ENCODE measurements at places on chromosomes 6 and 20. TPM values are rescaled to one million over a fixed set of nuclear protein-coding genes. Genes with fewer than 3 reads are reported as not detected.
A peak's percentile ranks its signal among the peaks of the same experiment; 100 is the strongest.

ADAT2 gene
- 27.7 TPM for total RNA-seq

HLA-DRB5 gene
- not detected for total RNA-seq

HRH3 gene
- not detected for total RNA-seq

CTAGE9 gene
- total RNA-seq: not detected

LIME1 gene
- total RNA-seq: 16.0 TPM

GJE1 gene
- not detected for total RNA-seq

C20orf202 gene
- not detected for total RNA-seq

DNA sequence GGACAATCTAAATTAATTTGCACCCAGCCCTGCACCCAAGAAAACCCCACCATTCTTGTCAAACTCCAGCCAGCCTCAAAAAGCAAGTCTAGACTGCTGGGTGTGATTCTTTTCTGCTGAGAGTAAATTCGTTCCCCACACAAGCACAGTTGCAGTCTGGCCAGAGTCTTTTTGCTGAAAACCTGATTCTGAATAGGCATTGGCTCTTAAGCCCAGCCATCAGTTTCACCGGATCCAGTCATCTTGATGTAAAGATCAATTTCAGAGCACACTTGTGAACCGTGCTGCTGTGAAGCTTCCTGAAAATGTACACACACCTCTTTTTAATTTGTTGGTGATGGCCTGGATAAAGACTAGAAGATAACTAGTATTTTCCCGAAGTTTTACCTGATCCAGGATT, 159.4 kb upstream of the GGTLC1 start:
- no peak overlapping the region for H3K4me3 ChIP-seq
- no peak for DNase-seq
- no peaks in the 10 kb centered on the region for H3K27me3 ChIP-seq
- no peaks in the 10 kb centered on the region for H3K36me3 ChIP-seq
- no peak overlapping the region for H3K27ac ChIP-seq
- H3K4me1 ChIP-seq: no peaks in the 10 kb centered on the region

- no peaks in the 10 kb centered on the region for H3K36me3 ChIP-seq
- no peak overlapping the region for H3K27ac ChIP-seq
- H3K4me3 ChIP-seq: no peak overlapping the region
- H3K4me1 ChIP-seq: no peaks in the 10 kb centered on the region
- no peaks in the 10 kb centered on the region for H3K27me3 ChIP-seq
Observed at GRCh38 chr20:19070026-19070425, 142.4 kb upstream of the SLC24A3 start.

DNA sequence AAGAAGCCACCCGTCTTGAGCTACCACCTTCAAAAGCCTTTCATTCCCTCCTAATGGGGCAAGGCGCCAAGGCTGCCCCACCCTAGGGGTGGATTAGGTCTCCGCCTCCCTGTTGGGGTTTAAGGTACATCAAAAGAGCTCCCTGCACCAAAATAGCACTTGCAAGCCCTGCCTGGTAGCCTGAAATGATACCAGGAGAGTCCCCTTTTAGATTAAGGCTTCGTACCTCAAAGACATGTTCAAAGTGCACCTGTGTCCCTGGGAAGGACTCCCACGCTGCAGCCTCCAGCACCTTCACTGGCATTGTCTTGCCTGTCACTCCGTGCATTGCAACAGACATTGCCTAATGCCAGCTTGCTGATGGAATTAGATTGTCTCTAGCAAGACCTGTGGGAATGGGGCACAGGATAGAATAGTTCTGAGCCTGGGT, 15.7 kb upstream of the CDKN1A start:
- peak; percentile 88 for DNase-seq
- no peak overlapping the region for H3K27ac ChIP-seq
- H3K4me1 ChIP-seq: peaks cover 41% of the 10 kb centered on the region
- H3K36me3 ChIP-seq: no peaks in the 10 kb centered on the region

DNA sequence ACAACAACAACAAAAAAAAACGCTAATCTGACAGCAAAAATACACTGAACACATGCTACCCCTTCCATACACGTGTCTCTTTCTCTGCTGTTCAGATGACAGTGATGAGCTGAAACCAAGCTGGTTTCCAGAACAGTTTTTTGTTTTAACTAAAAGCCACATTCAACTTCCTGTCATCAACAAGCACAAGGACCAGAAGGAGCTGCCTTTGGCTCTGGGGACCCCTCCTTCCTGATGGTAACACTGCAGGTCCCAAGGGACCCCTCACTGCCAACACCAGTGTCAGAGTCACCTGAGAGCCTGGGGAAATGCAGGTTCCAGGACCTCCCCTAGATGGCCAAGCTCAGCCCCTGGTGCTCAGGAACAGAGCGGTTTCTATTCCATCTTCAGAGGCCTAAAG, 6.0 kb downstream of the CST7 start:
- H3K27me3 ChIP-seq: no peaks in the 10 kb centered on the region
- H3K27ac ChIP-seq: no peak overlapping the region
- no peak for DNase-seq
- no peak overlapping the region for H3K4me3 ChIP-seq
- peaks cover 26% of the 10 kb centered on the region for H3K36me3 ChIP-seq

DNA sequence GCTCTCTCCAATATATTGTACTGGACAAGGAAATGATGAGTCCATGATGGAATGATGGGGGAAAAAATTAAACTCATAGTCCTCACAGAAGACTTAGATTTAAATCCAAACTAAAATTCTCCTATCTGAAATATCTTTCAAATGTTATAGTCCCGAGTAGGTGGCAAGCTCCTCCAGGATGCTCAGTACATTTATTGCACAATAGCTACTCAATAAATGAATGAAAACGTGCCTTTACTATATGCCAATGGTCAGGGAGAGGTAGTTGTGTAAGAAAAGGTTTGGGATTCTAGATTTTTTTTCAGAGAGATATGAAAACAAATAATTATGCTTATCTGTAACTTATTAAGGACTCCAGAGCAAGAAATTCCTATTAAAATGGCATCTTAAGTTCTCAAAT, 32.8 kb downstream of the HS3ST5 start:
- no peak overlapping the region for H3K27ac ChIP-seq
- H3K4me1 ChIP-seq: no peaks in the 10 kb centered on the region
- no peak overlapping the region for H3K4me3 ChIP-seq
- no peak for DNase-seq

DNA sequence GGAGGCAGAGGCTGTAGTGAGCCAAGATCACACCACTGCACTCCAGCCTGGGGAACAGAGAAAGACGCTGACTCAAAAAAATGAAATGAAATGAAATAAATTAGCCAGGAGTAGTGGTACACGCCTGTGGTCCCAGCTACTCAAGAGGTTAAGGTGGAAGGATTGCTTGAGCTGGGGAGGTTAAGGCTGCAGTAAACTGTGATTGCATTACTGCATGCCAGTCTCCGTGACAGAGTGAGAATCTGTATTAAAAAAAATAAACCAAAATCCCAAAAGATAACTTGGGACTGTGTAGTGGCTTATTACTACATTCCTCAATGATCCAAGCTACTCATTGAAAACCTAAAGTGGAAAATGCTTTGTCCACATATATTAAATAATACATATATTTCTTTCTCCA, 87.0 kb downstream of the SGK1 start:
- no peaks in the 10 kb centered on the region for H3K36me3 ChIP-seq
- H3K27ac ChIP-seq: no peak overlapping the region
- DNase-seq: no peak
- H3K27me3 ChIP-seq: no peaks in the 10 kb centered on the region
- no peaks in the 10 kb centered on the region for H3K4me1 ChIP-seq
